ENCODE measurements at places on chromosomes 1 and 21.
A peak's percentile ranks its signal among the peaks of the same experiment; 100 is the strongest.

- no peak for DNase-seq
Observed at GRCh38 chr1:210910020-210910575, 223.8 kb downstream of the KCNH1 start.

DNA sequence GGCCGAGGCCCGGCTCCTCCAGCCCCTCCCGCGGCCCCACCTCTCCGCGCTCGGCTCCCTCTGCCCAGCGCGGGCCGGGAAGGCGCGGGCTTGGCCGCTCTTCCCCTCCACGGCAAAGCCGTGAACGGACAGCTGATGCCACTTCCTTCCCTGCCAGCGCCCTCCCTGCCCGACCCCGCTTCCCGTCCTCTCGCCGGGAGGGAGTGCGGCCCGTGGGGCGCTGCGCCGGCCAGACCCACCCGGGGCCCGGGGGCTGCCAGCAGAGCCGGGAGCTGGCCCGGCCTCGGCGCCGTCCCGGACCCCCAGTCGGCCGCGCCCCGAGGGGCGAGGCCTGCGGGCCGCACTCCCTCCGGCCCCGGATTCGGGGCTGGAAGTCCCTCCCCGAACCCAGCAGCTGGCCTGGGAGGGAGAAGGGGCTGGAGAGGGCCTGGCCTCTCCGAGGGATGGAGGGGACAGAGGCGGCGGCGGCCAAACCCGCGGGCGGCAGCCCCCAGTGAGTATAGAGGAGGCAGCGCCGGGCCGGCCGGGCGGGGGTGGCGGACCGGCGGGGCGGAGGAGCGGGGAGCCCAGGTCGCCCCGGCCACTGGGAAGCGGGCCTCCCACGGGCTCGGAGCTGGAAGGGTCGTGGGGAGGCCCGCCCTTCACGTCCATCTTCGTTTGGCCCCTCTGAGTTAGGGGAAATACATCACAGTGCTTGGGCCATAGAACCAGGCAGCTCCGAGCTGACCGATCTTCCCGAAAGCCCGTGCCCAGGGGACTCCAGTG, at the start of gene KIAA1614:
TSS of gene KIAA1614 (plus strand) at position 97 of the 765 bp plus-strand sequence. CDS start at position 444, 347 bp downstream.
- no peak for DNase-seq

- DNase-seq: no peak
Observed at GRCh38 chr1:2945821-2946231, 75.4 kb upstream of the ACTRT2 start.

GRCh38 chr1:230832476-230832875, 35.8 kb downstream of the C1orf198 start:
- DNase-seq: no peak

- DNase-seq: no peak
Observed at GRCh38 chr1:7583291-7584096, 187.6 kb upstream of the VAMP3 start.

GRCh38 chr1:27342778-27343638, 1.2 kb downstream of the SYTL1 start:
- DNase-seq: no peak

GRCh38 chr1:94980582-94981574, 54.0 kb upstream of the CNN3 start:
- no peak for DNase-seq

DNA sequence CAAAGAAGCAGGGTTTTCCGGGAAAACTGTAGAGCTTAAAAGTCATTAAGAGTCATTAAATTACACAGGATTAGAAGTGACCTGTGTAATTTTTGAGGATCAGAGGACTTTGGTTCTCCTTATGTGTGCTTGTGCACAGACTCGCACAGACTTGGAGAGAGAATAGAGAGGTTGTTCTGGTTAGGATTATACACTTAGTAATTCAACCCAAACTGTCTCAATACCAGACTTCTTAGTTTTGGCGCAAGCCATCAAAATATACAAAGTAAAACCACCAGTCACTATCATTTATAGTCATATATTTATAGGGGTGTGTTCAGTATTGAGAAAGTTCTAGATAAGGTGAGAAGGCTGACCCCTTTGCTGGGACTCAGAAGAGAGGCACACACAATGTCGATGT, 112.3 kb downstream of the HLX start:
- no peak for DNase-seq

- DNase-seq: peak; percentile 11
Observed at GRCh38 chr1:160834945-160835565, 27.6 kb downstream of the CD244 start.

GRCh38 chr1:67619080-67619479, 65.9 kb upstream of the GADD45A start:
- DNase-seq: no peak

DNA sequence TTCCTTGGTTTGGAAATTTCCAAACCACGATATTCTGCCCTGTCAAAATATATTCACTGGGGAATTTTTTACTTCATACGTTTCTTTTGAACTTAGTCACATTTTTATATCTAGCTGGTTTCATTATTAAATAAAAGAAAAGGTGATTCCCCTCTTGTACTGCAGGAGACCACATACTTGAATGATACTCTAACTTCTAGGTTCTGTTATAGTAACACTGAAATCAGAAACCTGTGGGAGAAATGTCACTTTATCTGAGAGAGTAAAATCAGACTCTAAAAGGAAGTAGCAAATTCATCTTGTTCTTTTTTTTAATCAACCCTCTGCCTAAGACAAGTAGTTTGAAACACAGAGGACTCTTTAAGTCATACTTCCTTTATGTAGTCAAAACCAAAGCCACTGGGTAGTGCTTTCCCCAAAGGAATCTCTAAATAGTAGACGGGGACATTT, 34.4 kb downstream of the MRPL39 start:
- no peak for DNase-seq

- DNase-seq: no peak
Observed at GRCh38 chr1:12572522-12572921, 45.5 kb downstream of the DHRS3 start.

DNA sequence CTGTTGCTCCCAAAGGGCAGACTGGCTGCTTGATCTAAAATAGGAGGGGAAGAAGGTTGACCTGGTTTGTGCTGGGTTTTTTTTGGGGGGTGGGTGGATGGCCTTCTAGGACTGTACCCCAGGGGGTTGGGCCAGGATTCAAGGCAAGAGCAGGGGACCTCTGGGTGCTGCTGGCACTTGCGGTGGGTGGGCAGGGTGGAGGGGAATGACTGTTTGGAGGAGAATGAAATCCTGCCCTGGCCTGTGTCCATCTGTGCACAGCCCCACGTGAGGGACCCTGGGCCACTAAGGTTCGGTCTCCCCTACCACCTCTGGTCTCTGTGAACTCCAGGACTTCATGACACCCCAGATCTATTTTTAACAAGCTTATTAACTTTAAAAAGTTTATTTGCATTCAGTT, 414.2 kb downstream of the PTPRU start:
- no peak for DNase-seq

- no peak for DNase-seq
Observed at GRCh38 chr1:2906085-2906484, 104.6 kb upstream of the TTC34 start.

- no peak for DNase-seq
Observed at GRCh38 chr1:191609305-191609704, 549.0 kb upstream of the RGS18 start.

DNA sequence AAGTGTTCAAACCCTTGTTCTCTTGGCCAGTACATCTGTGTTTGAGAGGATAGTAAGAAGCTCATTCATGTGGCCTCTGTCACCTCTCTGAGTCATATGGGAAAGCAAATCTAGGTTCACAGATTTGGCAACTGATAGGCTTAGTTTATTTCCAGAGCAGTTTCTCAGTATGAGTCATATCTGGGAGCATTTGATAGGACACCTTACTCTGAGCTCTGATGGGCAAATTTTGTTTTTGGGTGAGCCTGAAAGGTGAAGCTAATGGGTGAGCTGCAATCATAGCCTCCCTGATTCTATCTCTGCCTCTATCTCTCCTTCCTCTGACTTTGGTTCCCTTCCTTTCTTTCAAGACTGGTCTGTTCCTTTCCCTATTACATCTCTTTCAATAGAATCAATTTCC, 134.4 kb downstream of the S1PR1 start:
- DNase-seq: no peak

GRCh38 chr1:174785510-174785909, 214.2 kb upstream of the CACYBP start:
- DNase-seq: no peak

DNA sequence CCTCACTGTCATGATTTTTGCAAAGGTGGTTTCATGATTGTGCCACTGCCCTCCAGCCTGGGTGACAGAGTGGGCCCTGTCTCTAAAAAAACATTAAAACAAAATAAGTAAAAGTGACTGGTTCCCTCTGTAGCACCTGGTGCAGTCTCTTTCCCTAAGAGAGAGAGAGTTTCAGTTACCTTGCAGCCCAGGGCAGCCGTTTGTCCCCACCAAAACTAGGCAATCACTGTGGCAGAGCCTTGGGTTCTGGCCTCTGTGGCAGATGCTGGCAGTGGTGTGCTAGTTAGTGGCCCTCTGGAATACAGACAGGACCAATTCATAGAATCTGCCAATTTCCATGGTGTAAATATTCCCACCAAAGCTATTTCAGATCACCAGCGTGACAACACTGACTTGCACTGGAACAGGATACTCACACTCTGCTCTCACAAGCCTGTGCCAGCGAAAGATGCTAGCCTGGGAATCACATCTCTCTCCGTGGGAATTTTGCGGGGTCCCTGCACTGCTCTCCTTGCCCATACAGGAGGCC, 108.7 kb downstream of the TLR5 start:
- DNase-seq: no peak

DNA sequence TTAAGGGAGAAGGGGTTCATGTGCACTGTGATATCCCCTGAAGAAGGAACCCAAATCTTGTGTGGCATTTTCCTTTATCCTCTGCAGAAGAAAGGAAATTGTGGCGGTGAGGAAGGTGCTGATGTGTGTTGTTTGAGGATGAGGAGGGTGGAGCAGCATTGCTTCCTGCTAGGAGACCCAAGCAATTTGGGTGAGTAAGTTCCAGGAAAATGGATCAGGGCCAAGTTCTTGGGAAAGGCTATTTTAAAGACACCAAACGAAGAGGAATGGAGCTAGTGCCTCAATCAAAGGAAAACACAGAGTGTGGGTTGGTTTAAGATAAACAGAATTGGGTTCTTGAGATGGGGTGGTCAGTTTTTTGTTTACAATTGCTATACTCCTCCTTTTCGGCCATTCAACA, 86.7 kb upstream of the MARK1 start:
- DNase-seq: no peak

DNA sequence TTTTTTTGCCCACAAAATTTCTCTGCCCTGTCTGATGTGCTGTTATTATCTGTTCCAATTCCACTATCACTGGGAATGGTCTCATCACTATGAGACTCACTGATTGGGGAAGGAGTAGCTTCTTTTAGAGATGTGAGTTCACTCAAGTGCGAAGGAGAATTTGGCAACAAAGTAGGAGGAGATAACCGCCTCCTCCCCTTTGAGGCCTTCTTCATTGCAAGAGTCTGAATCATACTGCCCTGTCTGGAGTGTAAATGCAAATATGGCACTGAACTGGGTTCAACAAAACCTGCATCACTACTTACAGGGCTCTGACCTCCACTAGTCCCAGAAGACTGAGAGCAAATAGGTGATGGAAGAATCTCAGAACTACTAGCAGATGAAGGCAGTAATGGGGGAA, 83.4 kb downstream of the ASH1L start:
- no peak for DNase-seq

- no peak for DNase-seq
Observed at GRCh38 chr21:14712121-14712715, 166.1 kb upstream of the SAMSN1 start.

DNA sequence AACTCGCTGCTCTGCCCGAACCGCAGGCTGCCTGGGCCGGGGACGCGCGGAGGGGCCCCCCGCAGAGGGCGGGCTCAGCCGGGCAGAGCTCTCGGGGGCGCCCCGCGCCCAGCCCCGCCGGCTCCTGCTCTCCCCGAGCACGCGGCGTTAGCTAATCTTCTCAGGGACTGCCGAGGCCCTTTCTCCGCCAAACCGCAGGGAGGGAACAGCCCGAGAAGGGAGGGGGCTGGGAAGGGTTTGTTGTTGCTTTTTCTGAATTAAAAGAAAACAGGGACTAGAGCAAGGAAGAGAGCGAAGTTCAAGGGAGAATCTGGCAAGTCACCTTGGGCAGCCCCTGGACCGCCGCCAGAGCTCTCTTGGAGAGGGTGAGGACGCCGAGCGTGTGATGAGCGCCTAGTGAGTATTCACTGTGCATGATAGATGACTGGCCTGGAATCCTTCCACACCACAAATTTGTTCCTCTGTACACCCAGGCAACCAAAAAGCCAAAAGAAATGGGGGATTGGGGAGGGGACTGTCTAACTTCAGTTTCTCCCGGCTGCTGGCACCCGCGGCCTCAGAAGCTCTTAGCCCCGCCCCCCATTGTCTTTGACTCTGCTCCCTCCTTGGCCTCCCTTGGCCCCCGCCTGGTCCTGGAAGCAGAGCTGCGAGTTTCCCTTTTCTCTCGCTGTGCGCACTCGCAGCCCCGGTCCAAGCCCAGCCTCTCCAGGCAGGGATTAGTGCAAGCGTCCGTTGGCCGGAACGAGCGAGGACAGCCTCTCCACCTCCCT, 19.7 kb upstream of the LMX1A start:
- DNase-seq: peak; percentile 20

GRCh38 chr1:218588540-218589172, 243.5 kb downstream of the TGFB2 start:
- no peak for DNase-seq

- no peak for DNase-seq
Observed at GRCh38 chr21:23524685-23525084, 2082.6 kb downstream of the MRPL39 start.

- DNase-seq: no peak
Observed at GRCh38 chr1:92752719-92753118, 32.2 kb downstream of the EVI5 start.

- peak; percentile 35 for DNase-seq
Observed at GRCh38 chr21:36209626-36210171, 53.1 kb downstream of the DOP1B start.

- no peak for DNase-seq
Observed at GRCh38 chr1:109256085-109256484, 6.7 kb downstream of the CELSR2 start.

DNA sequence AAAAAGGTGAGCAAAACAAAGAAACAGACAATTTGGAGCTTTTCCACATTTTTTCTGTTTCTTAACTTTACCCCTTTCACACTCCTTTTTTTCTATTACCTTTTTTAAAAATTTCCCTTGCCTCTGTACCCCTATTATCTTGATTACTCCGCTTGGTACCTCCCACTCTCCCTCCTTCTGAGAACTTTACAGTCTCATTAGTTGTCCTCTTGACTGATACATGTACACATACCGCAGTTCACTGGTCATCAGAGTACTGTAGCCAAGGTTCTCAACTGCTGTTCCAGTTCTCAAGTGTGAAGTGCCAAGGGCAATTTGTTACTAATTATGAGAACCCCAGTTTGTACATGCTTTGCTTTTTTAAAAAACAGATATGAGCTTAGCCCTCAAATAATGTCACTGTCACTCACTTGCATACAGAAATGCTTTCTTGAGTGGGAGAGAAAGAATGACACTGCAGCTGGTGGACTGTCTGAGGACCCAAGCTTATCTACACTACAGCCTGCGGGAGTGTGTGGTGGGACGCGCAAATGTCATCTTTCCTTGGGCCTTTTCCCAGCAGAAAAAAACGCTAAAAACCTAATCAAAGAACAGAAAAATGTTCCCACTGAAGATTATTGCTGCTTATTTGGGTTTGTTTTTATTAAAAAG, 160.8 kb downstream of the DISP1 start:
- no peak for DNase-seq

GRCh38 chr1:92879316-92879968, 47.6 kb downstream of the RPL5 start:
- no peak for DNase-seq
